ENCODE measurements at places on chromosomes 11 and 22.

DNA sequence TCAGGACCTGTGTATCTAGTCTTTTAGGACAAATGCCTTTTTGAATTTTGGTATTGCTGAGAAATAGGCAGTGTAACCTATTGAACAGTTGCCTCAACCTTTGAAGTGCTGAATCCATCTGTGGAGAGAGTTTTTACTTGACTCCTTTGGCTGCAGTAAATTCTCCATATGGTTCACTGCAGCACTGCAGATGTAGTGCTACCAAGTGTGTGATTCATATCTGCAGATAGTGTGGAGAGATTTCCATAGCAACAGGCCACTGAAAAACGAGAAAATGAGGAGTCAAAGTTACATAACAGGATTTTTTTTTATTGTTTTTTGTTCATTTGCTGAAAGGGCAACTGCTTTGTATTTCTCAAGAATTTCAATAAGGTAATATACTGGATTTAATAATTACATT, 356.1 kb downstream of the RAB38 start:
- no peak for DNase-seq

DNA sequence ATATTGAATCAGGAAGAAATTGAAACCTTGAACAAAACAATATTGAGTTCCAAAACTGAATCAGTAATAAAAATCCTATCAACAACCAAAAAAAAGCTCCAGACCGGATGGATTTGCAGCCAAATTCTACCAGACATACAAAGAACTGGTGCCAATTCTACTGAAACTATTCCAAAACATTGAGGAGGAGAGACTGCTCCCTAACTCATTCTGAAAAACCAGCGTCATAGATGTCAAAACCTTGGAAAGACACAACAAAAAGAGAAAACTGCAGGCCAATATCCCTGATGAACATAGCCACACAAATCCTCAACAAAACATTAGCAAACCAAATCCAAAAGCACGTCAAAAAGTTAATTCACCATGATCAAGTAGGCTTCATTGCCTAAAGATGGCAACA, 353.8 kb downstream of the TMEM135 start:
- no peak for DNase-seq

- peak; percentile 14 for DNase-seq
Measured at GRCh38 chr22:42069801-42070516, 653 bp downstream of the NAGA start.

DNA sequence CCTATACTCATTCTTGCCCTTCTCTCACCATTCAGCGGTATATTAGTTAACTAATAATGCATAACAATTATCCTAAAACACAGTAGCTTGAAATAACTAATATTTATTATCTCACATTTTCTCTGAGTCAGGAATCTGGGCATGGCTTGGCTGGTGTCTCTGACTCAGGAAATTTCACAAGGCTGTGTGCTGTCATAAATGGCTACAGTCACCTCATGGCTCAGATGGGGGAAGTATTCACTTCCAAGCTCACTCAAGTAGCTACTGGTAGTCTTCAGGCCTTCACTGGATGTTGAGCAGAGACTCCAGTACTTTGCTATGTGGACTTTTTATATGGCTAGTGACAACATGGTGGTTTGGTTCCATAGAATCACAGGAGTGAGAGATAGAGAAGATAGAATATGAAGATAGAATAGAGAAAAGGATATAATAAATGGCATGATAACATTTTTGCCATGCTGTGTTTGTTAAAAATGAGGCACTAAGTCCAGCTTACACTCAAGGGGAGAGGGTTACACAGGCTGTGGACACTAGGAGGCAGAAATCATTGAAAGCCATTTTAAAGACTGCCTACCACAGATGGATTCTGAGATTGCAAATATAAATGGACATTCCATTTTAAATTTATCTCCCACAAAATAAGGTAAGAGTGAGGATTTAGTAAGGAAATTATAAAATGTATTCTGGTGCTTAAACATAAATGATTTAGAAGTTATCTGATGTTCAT, 997.8 kb upstream of the CHORDC1 start:
- no peak for DNase-seq
